GM12892 (cell line): ENCODE measurements at places on chromosomes 11 and 22.

- DNase-seq: no peak
These were observed 5.4 kb downstream of the FREY1 start for GRCh38 chr11:45901626-45902025.

GRCh38 chr22:33780531-33781136, 139.6 kb downstream of the LARGE1 start:
- no peak for DNase-seq

DNA sequence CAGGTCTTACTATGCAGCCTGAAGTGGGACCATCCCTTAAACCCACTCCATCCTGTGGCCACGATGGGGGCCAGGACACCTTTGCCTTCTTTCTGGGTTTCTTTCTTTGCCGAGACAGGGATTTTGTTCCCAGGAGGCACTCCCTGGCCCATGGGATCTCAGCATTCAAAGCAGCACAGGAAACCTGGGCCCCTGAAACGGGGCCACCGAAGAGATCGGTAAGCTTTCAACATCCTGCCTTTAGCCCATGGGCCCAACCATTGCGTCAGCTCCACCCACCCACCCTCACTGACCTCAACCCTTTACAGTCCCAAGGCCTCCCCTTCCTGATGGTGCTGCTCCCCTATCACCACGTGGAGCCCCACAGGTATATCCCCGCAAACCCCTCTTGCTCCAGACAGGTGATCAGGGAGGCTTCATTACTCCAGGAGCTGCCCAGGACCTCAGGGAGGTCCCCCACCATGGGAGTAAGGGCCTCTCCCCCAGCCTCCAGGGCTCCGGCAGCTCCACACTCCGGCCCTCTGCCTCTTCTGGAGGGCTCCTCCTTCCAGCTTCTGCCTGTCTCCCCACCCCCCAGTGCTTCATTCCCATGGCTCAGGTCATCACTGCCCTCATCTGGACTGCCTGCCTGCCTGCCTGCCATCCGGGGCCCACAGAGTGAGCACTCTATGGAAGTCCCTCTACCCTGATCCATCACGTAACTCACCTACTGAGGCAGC, 42.0 kb upstream of the TUB start:
- DNase-seq: no peak

GRCh38 chr11:75174781-75175370, 24.0 kb downstream of the SLCO2B1 start:
- DNase-seq: no peak

DNA sequence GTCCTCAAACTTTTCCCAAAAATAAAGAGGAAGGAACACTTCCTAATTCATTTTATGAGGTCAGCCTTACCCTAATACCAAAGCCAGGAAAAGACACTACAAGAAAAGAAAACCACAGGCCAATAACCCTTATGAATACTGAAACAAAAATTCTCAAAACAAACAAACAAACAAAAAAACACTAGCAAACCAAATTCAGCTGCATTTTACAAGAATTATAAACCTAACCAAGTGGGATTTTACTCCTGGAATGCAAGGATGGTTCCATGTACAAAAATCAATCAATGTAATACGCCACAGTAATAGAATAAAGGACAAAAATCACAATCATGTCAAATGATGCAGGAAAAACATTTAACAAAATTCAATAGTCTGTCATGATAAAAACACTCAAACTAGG, 13.3 kb downstream of the ARVCF start:
- DNase-seq: no peak

DNA sequence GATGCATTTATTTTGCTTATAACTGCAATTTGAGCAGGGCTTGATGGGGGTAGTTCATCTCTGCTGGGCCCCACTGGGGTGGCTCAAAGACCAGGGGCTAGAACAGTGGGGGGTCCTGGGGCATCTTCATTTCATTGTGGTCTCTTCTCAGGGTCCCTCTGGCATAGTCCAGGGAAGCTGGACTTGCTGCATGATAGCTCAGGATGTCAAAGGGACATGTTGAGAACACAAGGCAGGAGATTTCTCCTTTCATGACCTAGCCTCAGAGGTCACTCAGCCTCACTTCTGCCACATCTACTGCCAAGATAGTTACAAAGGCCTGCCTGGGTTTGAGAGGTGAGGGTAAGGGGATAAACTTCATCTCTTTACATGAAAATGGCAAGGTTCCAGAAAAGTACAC, 89.5 kb downstream of the CWC15 start:
- no peak for DNase-seq

DNA sequence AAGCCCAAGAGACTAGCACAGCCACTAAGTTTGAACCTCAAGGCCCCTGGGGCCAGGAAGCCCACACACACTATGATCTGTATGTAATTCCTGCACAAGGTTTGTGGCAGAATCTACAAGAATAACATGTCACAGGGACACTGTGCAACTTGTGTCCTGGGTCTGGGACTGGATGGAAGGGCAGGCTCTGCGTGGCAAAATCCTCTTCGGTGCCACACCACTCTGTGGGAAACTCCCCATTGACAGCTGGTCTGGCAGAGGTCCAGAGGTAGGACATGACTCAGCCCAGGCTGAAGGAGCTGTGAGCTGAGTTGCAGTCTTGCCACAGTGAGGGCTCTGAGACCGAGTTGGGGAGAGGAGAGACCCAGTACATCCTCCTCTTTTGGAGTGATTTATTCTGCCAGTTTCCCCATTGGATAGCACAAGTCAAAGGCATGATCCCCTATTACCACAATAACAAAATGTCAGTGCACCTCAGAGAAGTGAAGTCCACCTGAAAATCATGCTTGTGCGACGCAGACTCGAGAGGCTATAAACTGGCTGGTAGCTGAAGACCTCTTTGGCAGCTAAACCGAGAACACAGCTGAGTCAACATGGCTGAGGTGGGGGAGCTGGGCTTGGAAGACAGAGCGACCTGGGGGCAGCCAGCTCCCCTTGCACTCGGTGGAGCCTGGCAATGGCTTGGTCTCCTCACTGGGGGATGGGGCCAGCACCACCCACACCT, 23.3 kb upstream of the SERPIND1 start:
- DNase-seq: peak; percentile 55

DNA sequence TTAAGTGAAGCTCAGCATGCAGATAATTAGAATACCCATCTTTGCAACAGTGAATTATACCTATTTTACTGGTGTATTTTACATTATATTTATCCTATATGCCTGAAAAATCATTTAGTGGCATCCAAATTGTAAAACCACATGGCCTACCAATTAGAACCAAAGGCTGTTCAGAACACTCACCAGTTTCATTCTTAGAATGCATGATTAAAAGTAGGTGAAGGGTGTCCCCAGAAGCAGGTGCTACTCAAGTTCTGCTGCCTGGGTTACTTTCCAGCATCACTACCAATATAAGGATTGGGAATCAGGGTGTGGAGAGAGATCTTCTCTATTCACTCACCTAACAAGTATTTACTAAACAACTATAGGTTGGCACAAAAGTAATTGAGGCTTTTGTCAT, 103.3 kb downstream of the SGSM3 start:
- DNase-seq: no peak

DNA sequence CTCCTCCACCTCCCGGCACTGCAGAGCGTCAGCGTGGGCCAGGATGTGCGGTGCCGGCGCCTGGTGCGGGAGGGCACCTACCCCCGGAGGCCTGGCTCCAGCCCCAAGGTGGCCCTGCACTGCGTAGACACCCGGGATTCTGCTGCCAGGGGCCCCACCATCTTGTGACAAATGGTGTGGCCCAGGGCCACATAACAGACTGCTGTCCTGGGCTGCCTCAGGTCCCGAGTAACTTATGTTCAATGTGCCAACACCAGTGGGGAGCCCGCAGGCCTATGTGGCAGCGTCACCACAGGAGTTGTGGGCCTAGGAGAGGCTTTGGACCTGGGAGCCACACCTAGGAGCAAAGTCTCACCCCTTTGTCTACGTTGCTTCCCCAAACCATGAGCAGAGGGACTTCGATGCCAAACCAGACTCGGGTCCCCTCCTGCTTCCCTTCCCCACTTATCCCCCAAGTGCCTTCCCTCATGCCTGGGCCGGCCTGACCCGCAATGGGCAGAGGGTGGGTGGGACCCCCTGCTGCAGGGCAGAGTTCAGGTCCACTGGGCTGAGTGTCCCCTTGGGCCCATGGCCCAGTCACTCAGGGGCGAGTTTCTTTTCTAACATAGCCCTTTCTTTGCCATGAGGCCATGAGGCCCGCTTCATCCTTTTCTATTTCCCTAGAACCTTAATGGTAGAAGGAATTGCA, 13.5 kb downstream of the TSKU start:
- DNase-seq: no peak

- DNase-seq: no peak
These were observed 7.3 kb downstream of the DENND6B start for GRCh38 chr22:50319503-50319951.

GRCh38 chr22:39567135-39567946, 3.2 kb upstream of the CACNA1I start:
- no peak for DNase-seq

GRCh38 chr11:92843455-92843854, 126.0 kb upstream of the MTNR1B start:
- DNase-seq: no peak

DNA sequence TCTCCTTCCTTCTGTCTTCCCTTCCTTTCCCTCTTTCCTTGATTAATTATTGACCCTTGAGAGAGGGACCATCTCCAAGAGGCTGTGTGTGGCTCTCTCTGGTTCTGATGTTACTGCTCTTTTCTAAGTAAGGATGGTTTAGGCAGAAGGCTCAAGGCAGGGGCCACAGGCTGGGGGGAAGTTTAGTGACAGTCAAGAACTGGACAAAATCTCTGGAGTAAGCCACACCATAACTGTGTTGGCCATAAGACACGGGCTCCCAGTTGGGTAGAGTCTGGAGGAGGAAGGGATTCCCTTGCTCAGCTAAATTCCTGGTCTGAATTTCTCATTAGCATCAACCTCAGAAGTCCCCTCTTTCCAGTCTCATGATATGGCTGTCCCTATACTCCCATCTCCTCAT, 74.7 kb downstream of the BUD13 start:
- no peak for DNase-seq

- peak; percentile 95 for DNase-seq
These were observed at the start of gene VPS51 for GRCh38 chr11:65095974-65096806. TSS of gene VPS51 (plus strand) at chr11:65096214. CDS start at chr11:65096251, 37 bp downstream.

- DNase-seq: no peak
These were observed 10.2 kb downstream of the ATL3 start for GRCh38 chr11:63660972-63661371.

- no peak for DNase-seq
These were observed 30.2 kb downstream of the CLMP start for GRCh38 chr11:123164732-123165450.

- DNase-seq: no peak
These were observed 24.6 kb upstream of the OOSP4B start for GRCh38 chr11:59992425-59992824.

- DNase-seq: no peak
These were observed 15.6 kb upstream of the GNAZ start for GRCh38 chr22:23054531-23055257.

DNA sequence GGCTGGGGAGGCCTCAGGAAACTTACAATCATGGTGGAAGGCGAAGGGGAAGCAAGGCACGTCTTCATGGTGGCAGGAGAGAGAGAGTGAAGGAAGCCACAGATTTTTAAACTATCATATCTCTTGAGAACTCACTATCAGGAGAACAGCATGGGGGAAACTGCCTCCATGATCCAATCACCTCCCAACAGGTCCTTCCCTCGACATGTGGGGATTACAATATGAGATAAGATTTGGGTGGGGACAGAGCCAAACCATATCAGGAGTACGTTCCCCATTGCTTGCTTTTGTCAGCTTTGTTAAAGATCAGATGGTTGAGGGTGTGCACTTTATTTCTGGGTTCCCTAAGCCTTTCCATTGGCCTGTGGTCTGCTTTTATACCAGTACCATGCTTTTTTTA, 53.7 kb upstream of the E2F8 start:
- no peak for DNase-seq

DNA sequence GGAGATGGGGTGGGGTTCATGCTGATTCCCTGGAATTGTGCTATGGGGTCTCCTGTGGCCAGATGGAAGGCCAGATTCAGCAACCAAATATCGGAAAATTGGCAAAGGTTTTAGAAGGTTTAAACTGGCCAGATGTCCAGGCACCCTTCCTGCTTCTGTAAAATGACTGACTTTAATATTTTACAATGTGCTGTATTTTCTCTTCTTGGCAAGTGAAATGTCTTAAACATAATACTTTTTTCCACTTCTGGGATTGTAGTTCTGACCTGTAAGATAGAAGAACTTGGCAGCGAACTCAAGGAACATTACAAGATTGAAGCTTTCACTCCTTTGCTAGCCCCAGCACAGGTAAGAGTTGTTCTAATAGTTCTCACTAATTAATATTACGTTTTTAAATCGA, 17.5 kb downstream of the POLA2 start:
- DNase-seq: no peak

- DNase-seq: no peak
These were observed 3.3 kb upstream of the GRAMD1B start for GRCh38 chr11:123426789-123427188.

- no peak for DNase-seq
These were observed 455.4 kb upstream of the CNTN5 start for GRCh38 chr11:98565311-98565710.

- DNase-seq: no peak
These were observed 516.6 kb downstream of the NELL1 start for GRCh38 chr11:21185959-21186358.

DNA sequence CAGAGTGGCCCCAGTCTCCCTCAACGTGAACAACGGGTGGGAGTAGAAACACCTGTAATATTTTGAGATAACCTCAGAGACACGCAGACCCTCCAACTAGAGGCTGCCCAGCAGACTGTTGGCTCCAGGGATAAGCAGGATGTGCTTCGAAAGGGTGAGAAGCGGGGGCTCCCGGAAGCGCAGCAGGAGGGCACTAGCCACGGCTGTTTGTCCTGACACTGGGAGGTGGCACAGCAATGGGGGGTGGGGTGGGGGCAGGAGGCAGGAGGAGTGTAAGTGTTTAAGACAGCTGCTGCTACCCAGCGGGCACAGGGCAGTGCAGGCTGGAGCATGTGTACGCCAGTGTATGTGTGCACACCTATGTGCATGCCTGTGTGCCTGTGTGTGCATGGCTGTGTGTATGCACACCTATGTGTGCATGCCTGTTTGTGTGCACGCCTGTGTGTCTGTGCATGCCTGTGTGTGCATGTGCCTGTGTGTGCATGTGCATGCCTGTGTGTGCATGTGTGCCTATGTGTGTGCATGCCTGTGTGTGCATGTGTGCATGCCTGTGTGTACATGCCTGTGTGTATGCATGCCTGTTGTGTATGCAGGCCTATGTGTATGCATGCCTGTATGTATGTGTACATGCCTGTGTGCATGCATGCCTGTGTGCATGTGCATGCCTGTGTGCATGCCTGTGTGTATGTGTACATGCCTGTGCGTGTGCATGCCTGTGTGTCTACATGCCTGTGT, 154.7 kb downstream of the SHANK2 start:
- DNase-seq: no peak

DNA sequence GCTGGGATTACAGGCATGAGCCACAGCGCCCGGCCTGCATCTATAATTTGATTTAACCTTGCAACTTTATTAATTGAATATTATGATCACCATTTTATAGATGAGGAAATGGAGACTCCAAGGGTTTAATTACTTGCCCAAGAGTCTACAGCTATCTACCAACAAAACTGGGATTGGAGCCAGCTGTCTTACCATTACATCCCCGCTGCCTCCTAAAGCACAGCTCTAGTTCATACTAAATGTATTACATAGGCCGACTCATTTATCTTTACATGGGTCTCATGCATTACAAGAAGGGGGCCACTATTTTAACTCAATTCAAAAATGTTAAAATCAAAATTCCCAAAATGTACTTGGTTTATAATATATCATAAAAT, 14.1 kb upstream of the TMA7B start:
- DNase-seq: no peak

- no peak for DNase-seq
These were observed 30.3 kb upstream of the NAP1L4 start for GRCh38 chr11:3022300-3022967.

- no peak for DNase-seq
These were observed 200.2 kb downstream of the PGR start for GRCh38 chr11:100929377-100929776.
